Femur (tissue), 1 donor: ENCODE measurements at places on chromosomes 7 and 10.

DNA sequence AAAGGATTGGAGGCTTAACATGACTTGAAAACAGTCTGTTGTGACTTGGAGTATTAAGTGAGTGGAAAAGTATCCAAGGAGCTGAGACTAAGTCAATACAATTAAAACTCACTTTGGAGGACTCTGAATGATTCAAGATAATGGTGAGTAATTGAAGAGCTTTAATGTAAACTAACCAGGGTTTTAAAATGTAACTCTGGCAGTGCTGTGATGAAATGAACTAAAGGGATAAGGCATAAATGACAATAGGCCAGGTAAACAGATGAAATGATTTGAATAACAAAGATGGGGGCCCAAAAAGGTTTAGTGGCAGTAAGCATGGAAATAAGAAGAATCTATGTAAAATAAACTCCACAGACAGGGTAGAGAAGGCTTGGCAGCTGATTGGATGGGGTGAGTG lies 316.5 kb upstream of the CACNA2D1 start:
- DNase-seq = no peak

GRCh38 chr7:50721661-50722259 lies 60.9 kb downstream of the GRB10 start:
- DNase-seq = no peak

DNA sequence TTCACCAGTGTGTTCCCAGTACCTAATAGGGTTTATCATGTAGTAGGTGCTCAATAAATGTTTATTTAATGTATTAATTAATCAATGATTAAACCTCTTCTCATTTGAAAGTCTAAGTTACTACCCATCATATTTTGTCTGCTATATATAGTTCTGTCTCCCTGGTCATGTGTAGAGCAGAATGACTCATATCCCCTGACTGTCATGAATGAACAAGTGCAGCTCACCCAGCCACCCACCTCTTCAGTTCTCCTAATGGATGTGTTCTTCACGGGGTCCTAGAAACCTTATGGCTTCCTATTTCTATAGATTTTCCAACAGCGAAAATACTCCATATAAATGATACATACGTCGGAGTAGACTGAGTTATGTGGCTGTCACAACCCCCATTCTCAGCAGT lies 64.5 kb downstream of the HIF1AN start:
- DNase-seq = no peak

DNA sequence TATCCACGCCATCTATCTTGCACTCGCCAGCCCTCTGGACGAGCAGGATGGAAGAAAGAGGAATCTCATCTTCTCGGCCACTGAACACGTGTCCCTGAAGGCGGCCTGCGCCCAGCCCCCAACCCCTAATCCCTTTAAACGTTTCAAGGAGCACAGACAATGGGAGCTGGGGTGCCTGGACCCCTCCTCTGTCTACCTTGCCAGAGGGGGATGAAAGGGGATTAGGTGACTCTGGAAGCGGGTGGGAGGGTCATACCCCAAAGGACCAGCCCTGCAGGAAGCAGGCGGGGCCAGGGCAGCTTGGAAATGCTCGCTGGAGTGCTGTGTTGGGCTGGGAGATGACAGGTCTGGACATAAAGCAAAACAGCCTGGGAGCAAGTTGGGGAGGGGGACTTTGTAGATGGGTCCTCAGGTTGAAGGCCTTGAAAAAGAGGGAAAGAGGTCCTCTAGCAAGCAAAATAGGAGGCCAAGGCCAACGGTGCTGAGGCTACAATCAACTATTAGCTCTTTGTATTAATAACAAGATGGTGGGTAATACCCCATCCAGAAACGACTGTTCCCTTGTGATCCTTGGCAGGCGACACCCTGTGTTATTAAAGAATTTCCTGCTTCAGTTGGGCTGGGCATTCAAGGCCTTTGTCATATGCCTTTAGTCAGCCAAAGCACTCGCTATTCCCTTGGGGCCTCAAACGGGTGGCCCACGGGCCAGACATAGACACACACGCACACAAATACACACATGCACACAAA lies 126.5 kb upstream of the UNC5B start:
- peak; percentile 7 for DNase-seq

- no peak for DNase-seq
Observed at GRCh38 chr10:128470321-128470965, 344.2 kb upstream of the MKI67 start.

GRCh38 chr7:80135309-80136104 lies 876 bp downstream of the GNAI1 start:
- peak; percentile 60 for DNase-seq

DNA sequence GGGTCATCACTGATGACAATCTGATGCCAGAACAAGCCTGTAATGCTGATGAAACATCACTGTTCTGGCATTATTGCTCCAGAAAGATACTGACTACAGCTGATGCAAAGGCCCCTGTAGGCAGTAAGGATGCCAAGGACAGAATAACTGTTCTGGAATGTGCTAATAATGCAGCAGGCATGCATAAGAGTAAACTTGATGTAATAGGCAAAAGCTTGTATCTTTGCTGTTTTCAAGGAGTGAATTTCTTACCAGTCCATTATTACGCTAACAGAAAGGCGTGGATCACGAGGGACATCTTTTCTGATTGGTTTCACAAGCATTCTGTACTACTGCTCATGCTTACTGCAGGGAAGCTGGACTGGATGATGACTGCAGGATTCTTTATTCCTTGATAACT lies 18.7 kb downstream of the LCOR start:
- no peak for DNase-seq
